ENCODE measurements at places on chromosomes 6 and 20. TPM values are rescaled to one million over a fixed set of nuclear protein-coding genes. Genes with fewer than 3 reads are reported as not detected.

DNA sequence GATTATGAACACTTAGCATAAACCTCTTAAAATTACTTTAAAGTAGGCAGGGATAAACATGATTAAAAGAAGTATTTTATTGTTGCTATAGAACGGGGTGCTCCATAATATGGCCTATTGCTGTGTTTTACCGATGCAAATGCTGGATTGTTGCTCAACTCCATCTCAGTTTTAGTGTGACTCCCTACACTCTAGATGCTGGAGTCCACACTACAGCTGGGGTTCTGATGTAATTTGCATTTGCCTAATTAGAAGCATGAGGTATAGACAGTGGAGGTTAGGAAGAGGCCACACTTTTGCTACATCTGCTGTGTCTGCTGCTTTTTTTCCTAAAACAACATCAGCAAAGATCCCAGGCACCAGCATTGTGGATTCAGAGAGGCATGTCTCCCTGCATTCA lies 6.7 kb upstream of the HMGN3 start:
- no peak for DNase-seq

DNA sequence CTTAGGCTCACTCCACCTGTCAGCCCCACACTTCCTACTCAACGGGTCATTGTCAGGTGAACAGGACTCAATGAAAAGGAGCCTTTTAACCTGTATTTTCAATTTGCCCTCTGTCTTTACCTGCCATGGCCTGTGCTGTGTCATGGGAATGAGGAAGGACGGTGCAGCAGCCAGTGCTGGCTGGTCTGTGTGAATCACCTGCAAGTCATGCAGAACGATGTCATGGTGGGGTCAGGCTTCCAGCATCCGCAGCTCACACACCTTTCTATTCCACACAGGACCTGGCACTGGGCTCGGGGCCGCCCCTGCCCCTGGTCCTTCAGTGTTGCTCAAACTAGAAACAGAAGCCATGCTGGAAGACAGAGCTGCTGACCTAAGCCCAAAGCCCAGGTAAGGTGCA lies 188.7 kb upstream of the GMDS start:
- no peak for DNase-seq

DNA sequence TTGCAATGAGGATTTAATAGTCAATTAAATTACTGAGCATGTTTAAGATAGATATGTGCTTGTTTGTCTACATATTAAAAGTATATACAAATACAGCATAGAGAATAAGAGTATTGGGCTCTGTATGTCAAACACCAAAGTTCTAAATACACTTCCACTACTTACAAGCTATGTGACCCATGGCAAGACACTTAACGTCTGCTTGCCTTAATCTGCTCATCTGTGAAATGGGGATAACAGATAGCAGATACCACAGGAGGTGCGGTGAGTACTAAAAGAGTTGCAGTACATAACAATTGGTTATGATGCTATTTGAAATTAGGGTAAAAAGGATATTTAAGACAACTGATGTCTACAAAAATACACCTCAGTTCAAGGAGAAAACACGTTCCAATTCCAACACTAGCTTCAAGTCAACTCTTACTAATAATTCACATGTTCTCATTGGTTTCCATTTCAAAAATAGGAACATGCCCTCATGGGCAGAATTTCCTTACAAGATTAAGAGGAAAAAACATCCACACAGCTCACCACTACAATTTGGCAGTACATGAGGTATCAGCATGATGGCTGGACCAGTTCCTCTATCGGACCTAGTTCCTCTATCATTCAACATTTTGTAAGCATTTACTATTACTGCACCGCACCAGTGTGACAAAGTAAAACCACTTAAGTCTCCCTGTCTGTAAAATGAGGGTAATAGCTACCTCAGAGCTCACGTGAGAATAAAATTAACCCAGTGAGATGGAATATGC lies 101.1 kb downstream of the SMLR1 start:
- no peak for DNase-seq

GRCh38 chr6:3348821-3349220 lies 90.1 kb downstream of the PSMG4 start:
- no peak for DNase-seq

- DNase-seq = no peak
These were observed 24.6 kb upstream of the ASF1A start for GRCh38 chr6:118869350-118869749.

DNA sequence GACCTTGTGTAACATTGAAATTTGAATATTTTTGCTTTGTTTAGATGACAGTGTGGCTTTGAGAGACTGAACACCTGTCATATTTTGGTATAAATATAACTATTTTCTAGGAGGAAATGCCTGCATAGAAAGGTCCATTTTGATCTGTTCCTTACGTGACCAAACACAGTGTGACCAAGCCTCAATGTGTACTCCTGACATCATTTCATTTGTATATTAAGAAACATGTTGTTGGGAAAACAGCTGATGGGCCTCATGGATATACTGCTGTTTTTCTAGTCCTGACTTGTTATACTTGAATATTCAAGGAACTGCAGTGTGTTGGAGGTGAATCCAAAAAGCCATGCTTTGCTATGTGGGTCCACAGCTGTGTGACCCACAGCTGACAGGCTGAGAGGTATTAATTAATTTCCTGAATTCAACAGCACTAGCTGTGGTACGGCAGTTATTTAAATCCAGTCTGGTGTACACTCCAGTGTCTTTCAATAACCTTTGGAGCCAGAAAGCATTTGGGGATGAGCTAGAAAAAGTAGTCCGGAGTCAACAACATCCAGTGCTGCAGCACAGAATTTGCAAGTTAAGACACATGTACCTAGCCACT lies 18.9 kb downstream of the NCOA7 start:
- no peak for DNase-seq

The PLG gene
- not detected for total RNA-seq

GRCh38 chr6:19833947-19834346 lies 3.2 kb upstream of the ID4 start:
- DNase-seq = no peak

DNA sequence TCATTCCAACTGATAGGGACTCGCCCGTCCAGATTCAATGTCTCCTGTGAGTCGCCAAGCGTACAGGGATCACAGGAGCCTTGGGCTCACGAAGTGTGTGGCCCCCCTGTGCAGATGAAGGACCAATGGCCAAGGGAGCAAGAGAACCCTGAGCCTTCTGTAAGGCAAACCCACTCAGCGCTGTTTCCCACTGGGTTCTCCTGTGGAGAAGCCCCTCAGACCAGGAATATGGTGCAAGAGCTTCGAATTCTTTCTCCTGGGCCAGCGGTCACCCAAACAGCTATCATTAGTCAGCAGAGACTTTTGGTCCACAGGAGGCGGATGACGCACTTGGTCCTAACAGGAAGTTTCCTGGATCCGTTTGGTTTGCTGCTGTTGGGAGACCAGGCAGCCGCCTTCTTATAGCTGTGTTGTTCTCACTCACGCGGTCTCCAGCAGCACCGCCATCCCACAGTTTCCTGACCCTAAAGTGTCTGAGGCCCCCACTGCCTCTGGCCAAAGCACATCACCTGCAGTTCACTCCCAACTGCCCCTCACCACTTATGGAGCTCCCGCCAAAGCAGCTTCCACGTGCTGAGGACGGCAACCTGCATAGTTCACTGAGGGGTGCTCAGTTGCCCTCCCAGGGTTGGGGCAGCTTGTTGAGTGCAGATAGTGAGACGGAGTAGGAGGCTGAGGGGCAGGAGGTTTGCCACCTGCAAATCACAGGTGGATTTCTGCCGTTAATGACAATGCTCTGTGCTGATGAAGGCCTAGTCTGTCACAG lies 268.6 kb downstream of the ERMARD start:
- DNase-seq = no peak

DNA sequence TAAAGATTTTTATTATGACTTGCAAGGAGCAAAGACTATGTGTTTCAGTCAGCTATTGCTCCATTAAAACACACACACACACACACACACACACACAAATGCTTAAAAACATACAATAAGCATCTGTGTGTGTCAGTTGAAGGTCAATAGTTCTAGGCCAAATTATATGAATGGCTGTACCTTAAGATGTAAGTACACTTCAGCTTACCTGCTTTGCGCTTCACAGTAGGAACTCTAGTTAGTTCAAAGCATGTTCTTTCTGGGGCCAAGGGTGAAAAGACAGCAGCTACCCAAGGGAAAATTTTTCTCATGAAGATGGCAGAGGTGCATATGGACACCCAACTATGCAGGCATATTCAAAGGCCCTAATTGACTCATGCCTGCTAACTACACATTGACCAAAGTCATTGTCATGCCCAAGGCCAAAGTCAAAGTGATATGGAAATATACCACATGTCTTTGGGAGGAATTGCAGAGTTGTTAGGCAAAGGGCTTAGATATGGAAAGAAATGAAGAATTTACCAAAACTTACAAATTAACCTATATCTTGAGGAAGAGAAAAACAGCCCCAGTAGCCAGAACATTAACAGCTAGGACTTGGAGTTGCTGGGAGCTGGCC lies 61.9 kb upstream of the BTN3A2 start:
- DNase-seq = no peak

DNA sequence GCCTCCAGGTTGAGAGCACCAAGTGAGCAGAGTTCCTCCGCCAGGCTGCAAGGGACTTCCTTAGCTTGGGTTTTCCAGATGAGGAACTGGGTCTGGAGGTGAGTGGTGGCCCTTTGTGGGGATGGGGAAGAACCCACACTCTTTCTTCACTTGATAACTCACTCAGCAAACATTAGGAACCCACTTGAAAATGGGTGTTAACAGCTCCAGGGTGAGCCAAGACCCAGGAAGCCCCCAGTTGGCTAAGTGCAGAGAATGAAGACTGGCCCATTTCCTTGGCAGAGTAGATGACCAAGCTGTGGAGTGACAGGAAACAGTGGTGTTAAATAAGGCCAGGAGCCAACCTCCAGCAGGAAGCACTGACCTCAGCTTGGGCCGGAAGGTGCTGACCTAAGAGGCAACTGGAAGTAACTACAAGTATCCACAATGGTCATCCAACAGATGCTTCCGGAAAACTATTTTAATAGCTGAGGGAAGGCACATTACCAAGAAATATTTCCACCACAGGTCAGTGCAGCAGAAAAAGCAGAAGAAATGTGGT lies 22.7 kb downstream of the MRPL14 start:
- DNase-seq = no peak

DNA sequence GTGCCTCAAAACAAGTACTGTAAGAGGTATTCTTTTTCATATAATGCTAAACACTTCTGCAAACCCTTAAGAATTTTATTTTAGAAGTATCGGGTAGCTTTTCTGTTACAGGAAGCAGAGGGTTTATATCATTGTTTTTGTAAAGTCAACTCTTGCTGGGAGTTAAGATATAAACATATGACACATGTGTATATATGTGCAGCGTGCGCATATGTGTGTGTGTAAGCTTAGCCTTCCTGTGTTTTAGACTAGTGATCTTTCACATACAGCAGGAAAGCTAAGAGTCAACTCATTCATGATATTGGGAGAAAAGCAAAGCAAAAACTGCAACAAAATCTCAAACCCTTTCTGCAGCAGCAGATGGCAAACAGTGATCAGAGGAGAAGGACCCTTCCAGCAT lies 102.4 kb downstream of the ARID1B start:
- no peak for DNase-seq

DNA sequence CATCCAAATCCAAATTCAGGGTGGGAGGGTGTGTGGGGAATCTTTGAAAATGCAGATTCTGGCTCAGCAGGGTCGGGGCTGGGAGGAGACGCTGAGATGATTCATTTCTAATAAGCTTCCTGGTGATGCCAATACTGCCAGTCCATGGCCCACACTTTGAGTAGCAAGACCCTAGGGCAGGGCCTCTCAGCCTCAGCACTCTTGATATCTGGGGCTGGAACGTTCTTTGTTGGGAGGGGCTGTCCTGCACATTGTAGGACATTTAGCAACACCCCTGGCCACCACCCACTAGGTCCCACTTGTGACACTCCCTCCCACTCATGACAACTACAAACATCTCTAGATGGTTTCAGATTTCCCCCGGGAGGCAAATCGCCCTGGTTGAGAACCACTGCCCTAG lies 191.0 kb downstream of the ZDHHC14 start:
- DNase-seq = no peak

GRCh38 chr20:50230871-50231560 lies 40.4 kb downstream of the CEBPB start:
- DNase-seq = no peak

The NFATC2 gene
- 63.0 TPM for total RNA-seq

DNA sequence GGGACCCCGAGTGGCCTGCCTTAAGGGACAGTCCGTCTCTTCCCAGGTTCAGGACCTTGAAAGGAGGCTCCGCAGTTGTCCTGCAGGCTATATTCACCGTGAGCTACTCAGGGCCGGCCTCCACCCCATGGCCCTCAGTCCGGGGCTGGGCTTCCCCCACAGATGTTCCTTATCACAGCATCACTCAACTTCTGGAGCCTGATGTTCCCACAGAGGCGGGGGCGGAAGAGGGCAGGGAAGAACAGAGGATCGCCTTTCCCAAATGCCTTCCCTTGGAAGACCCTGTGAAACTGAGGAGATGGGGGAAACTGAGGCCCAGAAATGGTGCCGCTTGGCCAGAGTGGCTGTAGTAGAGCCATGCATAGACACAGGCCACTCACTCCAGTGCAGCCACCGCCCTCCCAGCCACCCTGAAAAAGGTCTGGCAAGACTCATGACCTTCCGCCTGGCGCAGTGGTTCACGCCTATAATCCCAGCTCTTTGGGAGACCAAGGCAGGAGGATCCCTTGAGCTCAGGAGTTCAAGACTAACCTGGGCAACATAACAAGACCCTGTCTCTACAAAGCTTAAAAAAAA lies 4.3 kb upstream of the COX4I2 start:
- DNase-seq = no peak

The SLC26A8 gene
- not detected for total RNA-seq

GRCh38 chr6:35449287-35449881 lies 2.8 kb upstream of the FANCE start:
- DNase-seq = no peak

The C6orf141 gene
- total RNA-seq = not detected

DNA sequence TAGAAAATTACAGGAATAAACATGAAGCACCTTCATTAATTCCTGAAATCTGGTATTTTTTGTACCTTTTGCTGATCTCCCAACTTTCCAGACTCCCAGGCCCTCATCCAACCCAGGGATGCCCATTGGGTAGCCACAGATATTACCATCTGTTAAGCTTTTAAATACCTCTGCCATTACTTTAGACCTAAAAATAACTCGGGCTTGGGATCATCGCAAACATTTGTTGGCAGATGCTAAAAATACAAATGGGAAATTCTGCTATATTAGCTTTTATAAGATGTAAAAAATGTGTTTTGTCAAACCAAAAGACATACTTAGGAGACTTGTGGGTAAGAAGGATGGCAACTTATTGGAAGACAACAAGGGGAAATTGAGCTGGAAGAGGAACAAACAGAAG lies 376.1 kb downstream of the CENPW start:
- DNase-seq = no peak

GRCh38 chr6:10395171-10395703 lies 19.6 kb downstream of the TFAP2A start:
- no peak for DNase-seq

- no peak for DNase-seq
These were observed 520 bp upstream of the RIPOR3 start for GRCh38 chr20:50691573-50692551.

The PHACTR3 gene
- not detected for total RNA-seq

- DNase-seq = no peak
These were observed 2.8 kb downstream of the SLC12A5 start for GRCh38 chr20:46031701-46032254.

Data from CD8-positive, alpha-beta memory T cell (primary cell).